Daoy (cell line): ENCODE measurements at places on chromosomes 12 and 14. TPM values are rescaled to one million over a fixed set of nuclear protein-coding genes. Genes with fewer than 3 reads are reported as not detected.

The SPTB gene
- 1.3 and 2.2 TPM in 2 replicates for total RNA-seq

The CFAP54 gene
- total RNA-seq: 0.51 and 0.80 TPM in 2 replicates

The RIPK3 gene
- total RNA-seq: not detected in 2 replicates

The CHGA gene
- total RNA-seq: not detected in 2 replicates

The PLA2G1B gene
- not detected in 2 replicates for total RNA-seq

The BCAT1 gene
- 101 and 104 TPM in 2 replicates for total RNA-seq

The APOF gene
- 0.40 TPM in 1 of 2 replicates, not detected in the other for total RNA-seq

The SP7 gene
- not detected in 2 replicates for total RNA-seq

DNA sequence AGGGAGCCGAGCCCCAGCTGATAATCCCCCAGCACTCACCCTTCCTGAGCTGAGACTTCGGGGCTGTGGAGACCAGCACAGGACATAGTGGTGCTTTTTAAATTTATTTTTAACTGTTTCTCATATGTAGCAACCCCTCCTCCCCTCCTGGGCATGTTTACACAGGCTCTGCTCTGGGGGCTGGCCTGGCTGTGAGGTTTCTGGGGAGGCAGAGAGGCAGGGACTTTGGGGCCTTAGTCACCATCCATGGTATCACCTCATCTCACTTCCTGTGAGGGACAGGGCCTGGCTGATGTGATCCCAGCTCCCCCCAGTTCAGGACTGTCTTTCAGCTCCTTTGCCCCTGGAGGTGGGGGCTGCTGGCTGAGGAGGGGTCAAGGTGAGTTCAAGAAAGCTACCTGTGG is 20.4 kb downstream of the VASH1 start:
- no peak for DNase-seq

- peak; percentile 55 for DNase-seq
Measured at GRCh38 chr14:99245564-99246511, 26.2 kb downstream of the BCL11B start.

DNA sequence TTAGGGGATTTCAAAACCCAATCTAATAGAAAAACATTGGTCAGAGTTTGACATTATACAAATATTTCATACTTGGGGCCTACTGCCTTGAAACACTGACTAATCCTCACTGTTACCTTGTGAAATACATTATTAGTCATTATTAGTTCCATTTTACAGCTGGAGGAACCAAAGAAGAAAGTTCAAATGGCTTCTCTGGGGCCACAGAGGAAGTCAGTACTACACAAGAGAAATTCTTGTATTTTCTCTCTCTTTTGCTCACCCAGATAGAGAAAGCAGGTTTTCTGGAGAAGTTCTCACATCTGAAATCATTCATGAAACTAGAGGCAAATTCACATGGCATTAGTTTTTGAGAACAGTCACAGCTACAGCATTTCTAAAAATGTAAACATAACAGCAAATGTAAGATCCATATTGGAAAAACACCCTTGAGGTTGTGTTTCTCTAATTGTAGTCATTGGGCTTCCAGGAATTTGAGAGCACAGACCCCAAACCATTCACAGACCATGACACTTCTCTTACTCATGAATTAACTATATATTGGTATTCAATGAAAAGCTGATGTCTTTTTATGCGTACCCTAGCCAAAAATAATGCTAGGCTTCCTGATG is 83.0 kb downstream of the LLPH start:
- DNase-seq: no peak

- DNase-seq: no peak
Measured at GRCh38 chr12:85225501-85225900, 54.5 kb upstream of the ALX1 start.

DNA sequence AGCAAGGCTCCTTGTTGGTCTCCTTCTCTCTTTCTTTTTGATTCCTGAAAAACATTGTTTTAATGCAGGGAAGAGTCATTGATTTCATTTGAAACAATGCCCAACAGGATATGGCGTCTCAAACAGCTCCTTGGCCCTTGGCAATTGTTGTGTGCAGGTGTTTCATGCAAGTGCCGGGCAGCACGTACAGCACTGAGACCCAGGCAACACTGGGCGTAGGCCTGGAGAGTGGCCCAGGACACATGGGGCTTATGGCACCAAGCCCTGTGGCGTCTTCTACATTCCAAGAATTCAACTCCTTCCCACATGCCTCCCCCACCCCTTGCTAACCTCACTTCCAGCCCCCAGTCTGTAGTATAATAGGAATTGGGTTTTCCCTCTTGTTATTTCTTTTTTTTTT is 230.4 kb downstream of the SPTSSA start:
- peak; percentile 17 for DNase-seq

GRCh38 chr14:89801136-89801535 is 153.4 kb downstream of the EFCAB11 start:
- DNase-seq: no peak

DNA sequence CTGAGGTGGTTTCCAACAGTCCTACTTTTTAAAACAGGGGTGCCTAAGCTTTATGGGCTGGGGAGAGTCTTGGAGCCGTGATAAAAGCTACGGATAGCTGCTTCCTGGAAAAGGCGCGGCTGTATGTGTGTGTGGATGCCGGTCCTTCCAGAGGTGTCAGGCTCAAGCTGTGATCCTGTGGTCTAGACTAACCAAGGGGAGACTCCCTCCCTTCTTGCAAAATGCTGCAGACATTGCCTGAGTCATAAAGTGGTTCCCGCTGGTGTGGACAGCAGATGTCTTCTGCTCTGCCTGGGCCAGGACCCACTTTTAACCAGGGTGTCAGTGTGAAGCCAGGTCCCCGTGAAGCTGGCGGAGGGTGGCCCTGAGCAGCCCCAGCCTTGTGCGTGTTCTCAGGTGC is 37.8 kb downstream of the CCDC92 start:
- peak; percentile 32 for DNase-seq

DNA sequence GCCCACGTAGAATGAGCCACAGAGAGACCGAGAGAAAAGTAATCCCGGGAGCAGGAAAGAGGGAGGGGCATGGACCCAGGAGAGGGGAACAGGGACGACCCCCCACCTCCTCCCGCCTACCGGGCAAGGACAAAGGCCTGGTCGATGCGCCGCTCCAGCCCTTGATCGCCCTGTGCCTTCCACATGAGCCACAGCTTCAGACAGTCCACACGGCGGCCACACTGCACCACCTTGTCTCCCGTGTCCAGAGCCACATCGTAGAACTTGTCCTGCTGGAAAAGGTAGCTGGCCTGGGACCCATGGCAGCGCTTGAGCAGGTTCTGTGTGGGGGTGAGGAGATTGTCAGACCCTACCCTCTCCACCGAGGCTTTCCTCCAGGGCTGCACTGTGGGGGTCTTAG is 20.5 kb upstream of the ZNF740 start:
- DNase-seq: no peak

DNA sequence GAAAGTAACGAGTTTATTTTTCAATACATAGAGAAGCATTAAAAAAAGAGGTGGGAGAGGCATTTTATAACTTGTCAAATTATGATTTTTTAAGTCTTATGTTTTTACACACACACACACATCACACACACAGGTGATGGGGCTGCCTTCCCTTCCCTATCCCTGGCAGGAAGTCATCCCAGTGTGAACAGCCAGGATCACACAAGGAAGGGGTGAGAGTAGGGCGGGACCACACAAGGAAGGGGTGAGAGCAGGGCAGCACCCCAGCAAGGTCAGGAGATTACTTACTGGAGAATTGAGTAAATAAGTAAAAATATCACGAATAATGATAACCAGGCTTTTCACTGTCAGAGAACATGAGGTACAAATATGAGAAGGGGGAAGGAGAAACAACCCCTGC is 372.6 kb downstream of the SEC23A start:
- no peak for DNase-seq

- no peak for DNase-seq
Measured at GRCh38 chr12:50258167-50258551, 25.2 kb downstream of the LIMA1 start.

GRCh38 chr14:29352706-29353080 is 575.0 kb downstream of the PRKD1 start:
- DNase-seq: no peak

DNA sequence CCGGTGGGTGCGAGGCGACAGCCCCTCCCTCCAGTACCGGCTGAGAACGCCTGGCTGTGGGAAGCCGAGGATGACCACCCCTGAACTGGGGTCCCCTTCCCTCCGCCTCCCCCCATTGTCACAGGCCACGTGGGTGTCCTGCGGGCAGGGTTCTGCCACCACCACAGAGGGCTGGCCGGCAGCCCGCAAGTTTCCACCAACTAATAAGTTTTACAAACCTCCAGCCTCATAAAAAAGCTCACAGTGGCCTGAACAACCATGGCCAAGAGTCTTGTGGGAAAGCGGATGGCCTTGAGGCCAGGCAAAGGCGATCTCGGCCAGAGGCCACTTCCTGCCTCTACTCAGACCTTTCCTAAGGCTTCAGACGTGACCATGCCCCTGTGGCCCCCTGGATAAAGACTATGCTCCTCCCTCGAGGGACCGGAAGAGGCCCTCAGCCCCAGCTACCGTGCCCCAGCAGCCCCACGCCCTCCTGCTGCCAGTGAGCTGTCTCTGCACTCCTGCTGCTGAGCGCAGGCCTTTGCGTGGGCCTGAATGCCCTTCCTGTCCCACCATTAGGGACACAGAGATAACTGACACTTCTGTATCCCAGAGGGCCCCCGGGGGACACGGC is 46.1 kb upstream of the DLK1 start:
- peak; percentile 70 for DNase-seq

DNA sequence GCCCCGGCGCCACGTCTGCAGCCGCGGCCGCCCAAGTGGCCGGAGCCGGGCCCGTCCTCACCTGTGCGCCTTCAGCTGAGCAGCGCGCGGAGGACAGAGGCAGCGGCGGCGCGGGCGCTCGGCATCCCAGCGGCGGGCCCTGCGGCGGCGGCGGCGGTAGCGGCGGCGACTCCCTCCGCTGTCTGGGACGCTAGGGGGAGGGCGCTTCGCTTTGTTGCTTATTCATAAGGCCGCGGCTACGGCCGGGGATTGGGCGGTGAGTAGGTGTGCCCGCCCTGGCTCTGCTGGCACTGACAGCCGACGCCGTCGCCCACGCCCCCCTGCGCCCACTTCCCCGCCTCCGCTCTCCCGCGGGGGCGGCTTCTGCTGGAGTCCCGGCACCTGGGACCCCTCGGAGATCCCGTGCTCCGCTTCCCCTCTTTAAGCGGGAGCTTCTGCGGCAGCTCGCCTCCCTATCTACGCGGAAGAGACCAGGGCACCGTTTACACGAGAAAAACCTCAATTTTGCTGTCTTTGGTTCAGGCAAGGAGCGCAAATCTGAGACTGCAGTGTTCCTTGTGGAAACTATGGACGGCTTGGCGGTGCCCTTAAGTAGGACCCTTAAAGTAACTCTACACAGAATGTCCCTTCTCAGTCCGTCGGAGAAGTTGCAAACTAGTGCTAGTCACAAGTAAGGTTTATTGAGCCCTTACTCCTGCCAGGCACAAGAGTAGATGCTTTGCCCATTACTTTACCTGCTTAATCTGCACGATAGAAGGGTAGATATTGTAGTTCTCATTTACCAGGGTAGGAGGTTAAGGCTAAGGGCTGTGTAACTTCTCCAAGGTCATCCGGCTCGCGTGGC is at the start of gene ARMH4:
TSS of gene ARMH4 (minus strand) at position 200 of the 844 bp plus-strand sequence. CDS start 12,855 bp downstream, outside the sequence.
- DNase-seq: peak; percentile 91

DNA sequence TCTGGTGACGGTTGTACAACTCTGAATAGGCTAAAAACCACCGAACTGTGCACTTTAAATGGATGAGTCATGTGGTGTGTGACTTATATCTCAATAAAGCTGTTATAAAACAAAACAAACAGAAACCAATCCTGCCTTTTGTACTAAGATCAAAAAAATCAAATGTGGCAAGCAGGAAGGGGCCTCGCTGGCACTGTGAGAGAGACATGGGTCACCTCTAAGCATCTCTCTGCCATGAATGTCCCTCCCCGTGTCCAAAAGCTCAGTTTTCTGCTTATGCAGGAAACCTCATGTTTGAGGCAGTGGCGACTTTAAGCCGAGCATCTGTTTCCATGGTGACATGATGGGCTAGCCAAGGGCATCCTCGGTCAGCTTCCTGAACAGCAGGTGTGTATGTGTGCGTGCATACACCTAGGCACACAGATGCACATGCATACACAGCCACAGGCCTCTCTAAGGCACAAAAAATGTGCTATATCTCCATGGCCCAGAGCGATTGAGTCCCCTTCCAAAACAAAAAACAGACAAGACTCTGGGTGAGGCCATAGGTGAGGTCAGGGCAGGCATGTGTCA is 44.4 kb downstream of the ARL6IP4 start:
- peak; percentile 24 for DNase-seq

DNA sequence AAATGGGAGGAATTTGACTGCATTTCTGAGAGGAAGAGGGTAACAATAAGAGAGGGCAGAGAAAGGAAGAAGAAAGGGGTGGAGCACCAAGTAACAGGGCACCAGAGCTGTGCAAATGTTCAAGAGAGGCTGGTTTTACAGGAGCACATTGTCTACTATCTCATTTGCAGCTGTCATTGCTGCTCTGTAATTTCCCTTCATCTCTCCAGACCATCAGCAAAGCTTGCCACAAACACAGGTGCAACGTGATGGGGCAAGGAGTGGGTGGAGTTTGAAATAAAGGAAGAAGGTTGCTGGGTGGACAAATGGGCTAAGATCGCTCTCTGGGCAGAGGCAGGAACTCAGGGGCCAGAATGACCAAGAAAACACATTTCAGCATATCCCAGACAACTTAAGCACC is 47.9 kb upstream of the PLEKHG6 start:
- no peak for DNase-seq

- DNase-seq: no peak
Measured at GRCh38 chr14:24875203-24875838, 174.6 kb downstream of the STXBP6 start.

DNA sequence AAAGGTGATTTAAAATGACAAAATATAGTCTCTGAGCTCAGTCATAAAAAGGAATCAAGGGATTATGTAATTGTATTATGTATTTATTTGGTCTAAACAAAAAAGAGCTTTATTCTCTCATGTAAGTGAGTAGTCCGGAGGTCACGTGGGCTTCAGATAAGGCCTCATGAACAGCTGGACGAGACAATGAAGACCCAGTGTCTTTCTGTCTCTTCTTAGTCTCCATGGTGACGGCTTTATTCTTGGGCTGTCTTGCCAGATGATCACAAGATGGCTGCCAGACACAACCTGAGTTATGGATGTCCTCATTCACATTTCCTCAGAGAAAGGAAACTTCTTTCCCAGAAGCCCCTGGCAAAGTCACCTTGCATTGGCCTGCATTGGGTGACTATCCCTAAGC is 98.6 kb downstream of the ARF6 start:
- no peak for DNase-seq
